ENCODE measurements at places on chromosomes 3 and 15.

GRCh38 chr3:187139895-187140253, 578 bp upstream of the RPL39L start:
- DNase-seq: no peak

DNA sequence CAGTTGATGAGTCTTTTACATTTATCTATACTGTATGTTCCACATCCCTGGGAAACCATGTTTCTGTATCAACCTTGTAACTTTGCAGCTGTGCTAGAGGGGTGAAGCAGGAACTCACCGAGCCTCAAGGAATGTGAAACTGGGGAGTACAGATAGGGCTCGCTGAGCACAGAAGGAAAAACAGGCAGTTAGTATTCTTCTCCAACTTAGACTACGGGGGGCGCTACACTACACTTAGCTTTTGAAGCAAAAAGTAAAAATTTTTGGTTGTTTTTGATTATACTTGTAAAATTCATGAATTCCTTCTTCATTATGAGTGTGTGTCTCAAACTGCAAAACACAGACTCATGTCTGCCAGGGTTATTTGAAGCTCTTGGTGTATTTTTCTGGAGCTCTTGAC, 132.7 kb upstream of the RGMA start:
- DNase-seq: no peak

GRCh38 chr15:27936164-27936563, 163.0 kb downstream of the OCA2 start:
- DNase-seq: no peak

- no peak for DNase-seq
Measured at GRCh38 chr3:119084371-119085069, 49.9 kb upstream of the IGSF11 start.

- no peak for DNase-seq
Measured at GRCh38 chr3:97241417-97241816, 427.0 kb downstream of the EPHA6 start.

DNA sequence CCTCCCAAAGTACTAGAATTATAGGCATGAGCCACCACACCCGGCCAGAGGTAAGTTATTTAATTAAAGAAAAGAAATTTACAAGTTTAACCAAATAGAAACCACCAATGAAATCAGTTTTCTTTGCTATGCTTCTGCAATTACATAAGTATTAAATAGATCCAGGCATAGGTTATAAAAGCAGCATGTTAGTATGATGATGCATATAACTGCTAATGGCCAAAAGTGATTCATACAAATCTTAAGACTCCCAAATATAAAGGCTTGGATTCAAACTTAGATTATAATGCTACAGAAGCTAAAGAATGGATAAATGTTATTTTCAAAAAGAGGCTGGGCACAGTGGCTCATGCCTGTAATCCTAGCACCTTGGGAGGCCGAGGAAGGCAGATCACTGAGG, 32.8 kb upstream of the HDC start:
- DNase-seq: no peak

All from activated CD4-positive, CD25-positive, alpha-beta regulatory T cell treated with anti-CD3 and anti-CD28 coated beads, Interleukin-2, amount 50 U/mL, for 16 hours (primary cell).